ENCODE measurements at places on chromosomes 13 and 19.

GRCh38 chr13:73578251-73578875, 519.6 kb downstream of the KLF5 start:
- DNase-seq, result no peak

DNA sequence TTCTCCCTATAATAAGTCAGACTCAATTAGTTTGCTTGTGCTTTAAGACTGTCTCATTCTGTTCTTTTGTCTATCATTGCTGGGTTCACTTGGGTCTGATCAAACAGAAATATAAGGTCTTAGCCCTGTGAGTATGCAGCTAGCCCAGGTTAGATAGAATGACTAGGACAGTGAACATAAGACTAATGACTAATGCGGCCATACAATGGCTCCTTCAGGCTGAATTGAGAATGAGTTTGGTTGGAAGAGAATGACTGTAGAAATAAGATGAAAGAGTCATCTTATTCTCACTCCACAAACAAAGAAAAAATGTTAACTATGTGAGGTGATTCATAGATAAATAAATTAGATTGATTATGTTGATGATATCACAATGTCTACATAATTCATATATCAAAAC, 50.1 kb upstream of the OBI1 start:
- no peak for DNase-seq

- DNase-seq, result no peak
These were observed 2.0 kb downstream of the SPRY2 start for GRCh38 chr13:80338781-80339562.

DNA sequence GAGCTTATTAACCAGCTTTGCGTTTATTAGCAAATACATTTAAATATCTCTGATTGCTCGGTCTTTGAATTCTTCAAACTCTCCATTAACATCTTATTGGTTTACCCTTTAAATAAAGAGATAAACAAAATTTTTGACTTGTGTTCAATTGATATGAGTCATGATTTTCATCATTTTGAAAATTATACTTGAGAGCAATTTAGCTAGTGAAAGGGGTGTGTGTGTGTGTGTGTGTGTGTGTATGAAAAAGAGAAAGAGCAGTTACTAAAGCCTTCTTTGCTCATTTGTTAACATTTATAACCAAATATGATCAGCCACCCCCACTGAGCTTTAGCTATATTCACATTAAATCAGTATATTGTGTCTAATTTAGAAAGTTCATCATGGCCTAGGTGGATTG, 48.3 kb upstream of the FAM216B start:
- DNase-seq, result no peak

GRCh38 chr13:28413999-28414398, 80.9 kb downstream of the FLT1 start:
- no peak for DNase-seq

DNA sequence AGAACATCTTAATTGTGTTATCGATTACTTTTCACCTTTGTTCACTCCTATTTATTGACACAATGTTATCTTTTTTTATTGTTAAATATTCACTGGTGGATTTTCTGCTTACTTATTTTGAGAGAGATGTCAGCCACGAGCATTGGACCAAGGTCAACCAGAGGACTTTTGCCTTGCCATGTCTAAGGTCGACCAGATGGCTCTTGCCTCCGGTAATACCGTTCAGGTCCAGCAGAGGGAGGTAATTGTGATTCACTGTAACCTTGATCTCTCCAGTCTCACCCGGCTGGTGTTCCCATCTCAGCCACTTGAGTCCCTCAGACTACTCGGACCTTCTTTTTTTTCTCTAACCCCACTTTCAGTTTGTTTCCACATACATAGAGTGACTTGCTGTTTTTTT, 1438.1 kb downstream of the UQCRFS1 start:
- no peak for DNase-seq

DNA sequence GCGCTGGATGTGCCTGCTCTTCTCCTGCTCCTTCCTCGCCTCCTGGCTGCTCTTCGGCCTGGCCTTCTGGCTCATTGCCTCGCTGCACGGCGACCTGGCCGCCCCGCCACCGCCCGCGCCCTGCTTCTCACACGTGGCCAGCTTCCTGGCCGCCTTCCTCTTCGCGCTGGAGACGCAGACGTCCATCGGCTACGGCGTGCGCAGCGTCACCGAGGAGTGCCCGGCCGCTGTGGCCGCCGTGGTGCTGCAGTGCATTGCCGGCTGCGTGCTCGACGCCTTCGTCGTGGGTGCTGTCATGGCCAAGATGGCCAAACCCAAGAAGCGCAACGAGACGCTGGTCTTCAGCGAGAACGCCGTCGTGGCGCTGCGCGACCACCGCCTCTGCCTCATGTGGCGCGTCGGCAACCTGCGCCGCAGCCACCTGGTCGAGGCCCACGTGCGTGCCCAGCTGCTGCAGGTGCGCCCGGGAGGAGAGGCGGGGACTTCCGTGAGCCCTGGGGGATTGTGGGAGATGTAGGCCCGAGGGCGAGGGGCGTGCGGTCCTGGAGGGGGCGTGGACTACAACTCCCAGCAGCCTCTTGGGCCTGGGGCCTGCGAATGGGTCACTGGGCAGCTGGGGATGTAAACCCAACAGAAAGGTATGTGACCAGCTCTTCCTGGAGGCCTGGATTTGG, 6.7 kb downstream of the KCNJ14 start:
- DNase-seq, result no peak

GRCh38 chr13:45416516-45417128, 1.6 kb downstream of the SLC25A30 start:
- no peak for DNase-seq

- no peak for DNase-seq
These were observed 6.4 kb upstream of the PROZ start for GRCh38 chr13:113151745-113152690.

GRCh38 chr13:26168237-26168814, 53.8 kb downstream of the RNF6 start:
- DNase-seq, result no peak

DNA sequence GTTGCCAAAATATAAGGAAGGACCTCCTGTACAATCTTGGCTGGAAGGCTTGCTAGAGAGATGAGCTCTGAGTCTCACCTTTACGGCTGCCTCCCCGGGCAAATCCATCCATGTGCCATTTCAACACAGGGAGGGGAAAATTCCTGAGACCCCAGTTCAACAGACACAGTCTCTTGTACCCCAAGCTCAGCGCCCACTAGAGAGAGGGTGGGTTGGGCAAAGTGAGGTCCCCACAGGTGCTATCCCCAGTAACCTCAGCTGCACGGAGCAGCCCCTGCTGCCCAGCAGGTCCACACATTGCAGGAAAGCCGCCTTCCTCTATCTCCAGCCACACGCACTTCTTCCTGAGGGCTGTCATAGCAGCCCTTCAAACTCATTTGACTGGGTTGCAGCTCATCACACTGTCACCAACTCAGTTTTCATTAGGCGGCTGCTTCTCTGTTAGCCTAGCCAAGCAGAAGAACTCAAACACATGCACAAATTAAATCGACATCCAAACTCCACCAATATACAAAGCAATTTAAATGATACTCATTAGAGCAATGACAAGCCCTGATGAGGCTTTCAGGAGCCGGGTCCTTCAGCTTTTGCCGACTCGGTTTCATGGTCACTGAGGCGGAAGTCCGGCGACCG, 80.4 kb downstream of the TSHZ3 start:
- DNase-seq, result no peak

DNA sequence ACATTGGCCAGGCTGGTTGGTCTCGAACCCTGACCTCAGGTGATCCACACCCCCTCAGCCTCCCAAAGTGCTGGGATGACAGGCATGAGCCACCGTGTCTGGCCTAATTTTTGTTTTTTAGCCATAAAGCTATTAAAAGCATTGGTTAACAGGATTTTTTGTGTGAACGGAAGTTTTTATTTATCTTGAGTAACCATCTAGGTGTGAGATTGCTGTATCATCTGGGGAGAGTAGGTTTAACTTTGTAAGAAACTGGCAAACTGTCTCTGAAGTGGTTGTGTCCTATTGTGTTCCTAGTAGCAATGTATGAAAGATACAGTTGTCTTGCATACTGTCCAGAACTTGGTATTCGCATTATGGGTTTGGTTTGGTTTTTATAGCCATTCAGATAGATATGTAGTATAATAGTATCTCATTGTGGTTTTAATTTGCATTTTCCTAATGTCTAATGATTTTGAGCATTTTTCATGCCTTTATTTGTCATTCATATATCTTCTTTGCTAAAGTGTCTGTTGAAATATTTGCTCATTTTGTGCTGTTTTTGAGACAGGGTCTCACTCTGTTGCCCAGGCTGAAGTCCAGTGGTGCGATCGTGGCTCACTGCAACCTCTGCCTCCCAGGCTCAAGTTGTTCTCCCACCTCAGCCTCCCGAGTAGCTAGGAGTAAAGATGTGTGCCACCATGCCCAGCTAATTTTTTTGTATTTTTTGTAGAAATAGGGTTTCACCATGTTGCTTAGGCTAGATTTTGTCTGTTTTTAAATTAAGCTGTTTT, 13.5 kb upstream of the PLEKHF1 start:
- no peak for DNase-seq

DNA sequence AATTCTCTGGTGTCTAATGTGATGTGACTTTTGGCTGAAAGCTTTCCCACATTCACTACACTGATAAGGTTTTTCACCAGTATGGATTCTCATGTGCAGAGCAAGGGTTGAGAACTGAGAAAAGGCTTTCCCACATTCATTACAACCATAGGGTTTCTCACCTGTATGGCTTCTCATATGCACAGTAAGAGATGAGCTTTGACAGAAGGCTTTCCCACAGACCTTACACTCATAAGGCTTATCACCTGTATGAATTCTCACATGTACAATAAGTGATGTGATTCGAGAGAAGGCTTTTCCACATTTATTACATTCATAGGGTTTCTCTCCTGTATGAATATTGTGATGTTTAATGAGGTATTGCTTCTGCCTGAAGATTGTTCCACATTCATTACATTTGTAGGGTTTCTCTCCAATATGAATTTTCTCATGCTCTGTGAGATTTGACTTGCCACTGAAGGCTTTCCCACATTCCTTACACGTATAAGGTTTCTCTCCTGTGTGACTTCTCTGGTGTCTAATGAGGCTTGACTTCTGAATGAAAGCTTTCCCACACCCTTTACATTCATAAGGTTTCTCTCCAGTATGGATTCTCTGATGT, 14.0 kb downstream of the ZNF260 start:
- no peak for DNase-seq

DNA sequence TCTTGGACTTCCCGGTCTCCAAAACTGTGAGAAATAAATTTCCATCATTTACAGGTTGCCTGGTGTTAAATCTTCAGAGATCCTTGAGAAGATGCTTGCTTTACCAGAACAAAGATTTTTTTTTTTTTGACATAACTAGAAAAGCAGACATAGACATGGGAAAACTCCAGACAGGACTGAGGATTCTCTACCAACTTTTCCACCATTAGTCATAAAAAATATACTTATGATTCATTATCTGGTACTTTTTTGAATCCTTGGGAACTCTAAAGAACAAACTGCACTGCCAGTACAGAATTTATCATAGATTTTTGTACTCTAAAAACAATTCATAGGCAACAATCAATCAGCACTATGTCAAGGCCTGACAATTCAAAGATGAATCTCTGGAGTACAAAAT, 487.6 kb downstream of the EFNB2 start:
- DNase-seq, result no peak

GRCh38 chr19:1804858-1805257, 7.2 kb downstream of the ATP8B3 start:
- no peak for DNase-seq

GRCh38 chr13:64930636-64931035, 2299.5 kb downstream of the PCDH9 start:
- no peak for DNase-seq

DNA sequence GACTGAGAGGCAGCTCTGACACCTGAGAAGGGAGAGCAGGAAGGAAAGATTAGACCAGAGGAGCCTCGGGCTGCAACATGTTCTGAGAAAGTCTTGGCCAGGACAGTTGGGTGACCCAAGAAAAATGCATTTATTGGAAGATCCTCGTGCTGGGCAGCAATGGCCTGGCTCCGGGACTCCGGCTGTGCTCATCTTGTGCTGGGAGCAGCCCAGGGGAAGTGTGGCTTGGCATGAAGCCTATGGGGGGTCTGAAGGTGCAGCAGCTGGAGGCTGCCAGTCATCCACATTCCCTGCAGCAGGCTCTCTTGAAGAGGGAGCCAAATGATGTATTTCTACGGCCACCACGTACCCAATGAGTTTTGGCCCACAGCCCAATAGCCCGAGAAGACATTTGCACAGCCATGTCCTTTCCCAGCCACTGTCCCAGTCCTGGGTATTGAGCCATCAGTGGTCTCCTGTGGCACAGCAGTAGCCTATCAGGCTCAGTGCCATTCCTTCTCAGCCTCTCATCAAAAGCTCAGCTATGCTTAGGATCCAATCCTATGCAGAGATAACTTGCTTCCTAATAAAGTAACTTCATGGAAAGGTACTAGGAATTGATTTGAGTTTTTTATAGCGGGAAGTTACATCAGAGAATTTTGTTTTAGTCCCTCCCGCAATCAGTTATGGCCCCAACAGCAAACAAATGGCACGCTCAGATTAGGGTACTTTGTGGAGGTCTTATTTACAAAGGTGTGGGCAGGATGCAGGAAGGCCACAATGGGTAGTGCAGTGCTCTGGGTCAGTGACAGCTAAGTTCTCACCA, 76.0 kb upstream of the MEDAG start:
- no peak for DNase-seq

DNA sequence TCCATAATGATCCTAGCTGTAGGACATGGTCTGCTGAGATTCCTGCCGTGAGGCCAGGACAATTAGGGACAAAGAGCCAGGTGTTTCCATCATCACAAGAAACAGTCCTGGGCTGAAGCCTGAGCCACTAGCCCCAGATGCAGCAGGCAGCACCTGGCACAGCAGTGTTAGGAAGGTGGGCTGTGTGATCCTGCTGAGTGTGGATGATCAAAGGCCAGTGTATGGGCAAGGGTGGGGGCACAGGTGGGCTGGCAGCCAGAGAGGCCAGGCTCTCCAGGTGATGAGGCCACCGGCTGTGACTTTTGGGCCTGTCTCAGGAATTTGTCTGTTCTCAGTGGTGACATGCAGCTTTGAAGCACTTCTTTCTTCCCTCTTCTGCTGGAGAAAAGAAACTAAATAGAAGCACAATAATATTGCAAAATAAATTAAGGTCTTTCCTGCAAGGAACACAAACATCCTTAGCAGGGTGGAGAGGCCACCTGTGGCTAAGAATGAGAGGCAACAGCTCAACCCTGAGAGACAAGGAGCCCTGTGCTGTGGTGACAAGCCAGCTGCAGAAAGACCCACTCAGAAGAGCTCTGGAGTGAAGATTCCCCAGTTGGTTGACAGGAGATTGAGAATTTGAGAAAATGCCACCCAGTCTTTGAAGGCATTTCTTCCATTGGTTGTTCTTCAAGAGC, 127.6 kb downstream of the KATNAL1 start:
- no peak for DNase-seq

All from stimulated activated CD8-positive, alpha-beta memory T cell treated with anti-CD3 and anti-CD28 coated beads, Interleukin-4, amount 100 ng/mL, for 1 hour (primary cell).